ENCODE measurements at places on chromosomes 2 and 18. TPM values are rescaled to one million over a fixed set of nuclear protein-coding genes. Genes with fewer than 3 reads are reported as not detected.

The CD28 gene
- 163 TPM for total RNA-seq

DNA sequence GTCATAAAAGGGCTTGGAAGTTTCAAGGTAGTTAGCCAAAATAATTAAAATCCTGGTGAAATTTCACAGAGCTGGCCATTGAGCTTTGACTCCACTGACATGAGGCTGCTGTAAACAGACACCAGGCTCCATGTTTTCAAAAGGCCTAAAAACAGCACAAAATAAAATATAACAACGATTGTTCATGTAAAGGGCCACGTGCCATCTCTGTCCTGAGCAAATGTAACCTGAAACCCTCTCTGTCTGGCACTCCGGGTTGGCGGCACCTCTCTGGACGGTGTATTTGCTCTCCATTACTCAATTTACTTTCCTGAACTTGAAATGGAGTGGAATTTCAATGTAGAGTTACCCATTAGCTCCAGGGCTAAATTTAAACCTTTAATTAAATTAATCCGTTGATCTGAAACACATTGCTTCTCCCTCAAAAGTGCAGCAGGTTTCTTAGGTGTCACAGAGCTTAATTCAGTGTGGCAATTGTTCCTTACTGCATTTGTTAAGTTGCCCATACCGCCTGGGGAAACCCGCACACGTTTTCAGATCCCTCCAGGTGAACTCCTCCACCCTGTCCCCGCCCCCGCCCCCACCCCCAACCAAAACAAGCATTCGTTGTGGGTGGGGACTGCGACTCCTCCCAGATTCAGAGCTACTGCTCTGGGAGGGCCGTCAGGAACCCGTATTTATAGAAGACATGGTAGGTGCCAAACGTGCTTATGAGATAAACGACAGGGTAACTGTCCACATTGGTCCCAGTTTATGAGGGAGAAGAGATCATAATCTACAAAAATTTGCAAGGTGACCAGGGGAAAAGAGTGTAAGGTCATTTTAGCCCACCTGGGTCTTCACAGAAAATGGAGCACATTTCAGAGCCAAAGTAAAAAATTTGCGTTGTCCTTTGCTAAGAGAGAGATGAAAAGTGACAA lies 1.2 kb upstream of the CABLES1 start:
- peak; percentile 45 for DNase-seq

The IL36RN gene
- total RNA-seq, result not detected

DNA sequence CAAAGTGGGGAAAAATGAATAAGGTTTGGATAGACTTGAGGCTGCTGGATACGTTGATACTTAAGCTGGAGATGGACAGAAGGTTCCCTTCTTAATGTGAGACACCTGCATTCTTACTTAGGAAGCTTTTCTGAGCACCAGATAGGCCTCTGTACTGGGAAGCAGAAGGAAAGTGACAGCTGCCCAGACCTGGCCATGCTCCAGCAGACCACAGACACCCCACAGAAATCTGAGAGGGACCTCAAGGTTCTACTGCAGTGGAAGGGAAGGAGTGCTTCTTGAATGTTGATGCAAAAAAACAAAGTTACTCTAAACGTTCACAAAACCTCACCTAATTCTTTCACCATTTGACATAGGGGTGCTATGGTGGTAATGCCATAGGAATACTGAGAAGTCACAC lies 642.1 kb upstream of the ID2 start:
- DNase-seq, result no peak

GRCh38 chr18:62925031-62925688 lies 209.8 kb downstream of the PHLPP1 start:
- no peak for DNase-seq

The SIX3 gene
- not detected for total RNA-seq

GRCh38 chr2:42493468-42494354 lies at the start of gene KCNG3:
Gene KCNG3, minus strand, starts transcription at chr2:42493982. Its CDS starts 481 bp downstream, at chr2:42493501.
- DNase-seq, result peak; percentile 67

The RRM2 gene
- total RNA-seq, result 540 TPM
